Liver (tissue), 10 donors: ENCODE measurements at places on chromosomes 5 and 9. TPM values are rescaled to one million over a fixed set of nuclear protein-coding genes. Genes with fewer than 3 reads are reported as not detected.

- no peak for DNase-seq
Observed at GRCh38 chr5:152309926-152310450, 95.1 kb downstream of the NMUR2 start.

Gene ANKRD31
- 0.08 TPM for total RNA-seq

Gene FGF18
- total RNA-seq, result 0.08 TPM

- DNase-seq, result peak; percentile 60
Observed at GRCh38 chr9:72271613-72272478, 93.2 kb downstream of the ZFAND5 start.

- DNase-seq, result no peak
Observed at GRCh38 chr5:56710826-56711590, 104.3 kb upstream of the MAP3K1 start.

DNA sequence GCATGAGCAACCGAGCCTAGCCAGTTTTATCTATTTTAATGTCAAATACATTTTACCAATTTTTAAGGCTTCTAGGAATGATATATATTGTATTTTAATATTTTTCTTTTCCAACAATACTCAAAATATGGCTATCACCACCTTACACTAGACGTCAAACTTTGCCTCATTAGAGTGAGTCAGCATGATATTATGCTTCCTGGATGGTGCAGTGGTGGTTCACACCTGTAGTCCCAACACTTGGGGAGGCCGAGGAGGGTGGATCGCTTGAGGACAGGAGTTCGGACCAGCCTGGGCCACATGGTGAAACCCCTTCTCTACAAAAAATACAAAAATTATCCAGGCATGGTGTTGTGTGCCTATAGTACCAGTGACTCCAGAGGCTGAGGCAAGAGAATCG is 7.3 kb upstream of the CDC14B start:
- DNase-seq, result no peak

- no peak for DNase-seq
Observed at GRCh38 chr9:117697046-117697445, 7.2 kb upstream of the TLR4 start.

GRCh38 chr9:109141375-109141774 is 21.6 kb upstream of the TMEM245 start:
- DNase-seq, result no peak

DNA sequence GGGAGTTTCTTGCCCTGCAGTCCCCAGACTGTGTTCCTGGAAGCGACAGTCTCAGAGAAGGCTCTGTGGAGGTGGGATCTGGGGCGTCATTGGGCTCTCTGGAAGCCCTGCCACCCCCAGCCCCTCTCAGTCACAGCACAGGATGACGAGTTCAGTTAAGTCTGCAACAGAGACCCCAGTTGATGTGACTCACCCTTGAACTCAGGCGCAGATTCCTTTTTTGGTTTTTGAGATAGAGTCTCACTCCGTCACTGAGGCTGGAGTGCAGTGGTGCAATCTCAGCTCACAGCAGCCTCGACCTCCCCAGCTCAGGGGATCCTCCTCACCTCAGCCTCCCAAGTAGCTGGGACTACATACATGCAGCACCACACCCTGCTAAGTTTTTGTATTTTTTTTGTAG is 8.3 kb downstream of the HRH2 start:
- DNase-seq, result no peak

Gene CCDC180
- total RNA-seq, result 3.1 TPM

DNA sequence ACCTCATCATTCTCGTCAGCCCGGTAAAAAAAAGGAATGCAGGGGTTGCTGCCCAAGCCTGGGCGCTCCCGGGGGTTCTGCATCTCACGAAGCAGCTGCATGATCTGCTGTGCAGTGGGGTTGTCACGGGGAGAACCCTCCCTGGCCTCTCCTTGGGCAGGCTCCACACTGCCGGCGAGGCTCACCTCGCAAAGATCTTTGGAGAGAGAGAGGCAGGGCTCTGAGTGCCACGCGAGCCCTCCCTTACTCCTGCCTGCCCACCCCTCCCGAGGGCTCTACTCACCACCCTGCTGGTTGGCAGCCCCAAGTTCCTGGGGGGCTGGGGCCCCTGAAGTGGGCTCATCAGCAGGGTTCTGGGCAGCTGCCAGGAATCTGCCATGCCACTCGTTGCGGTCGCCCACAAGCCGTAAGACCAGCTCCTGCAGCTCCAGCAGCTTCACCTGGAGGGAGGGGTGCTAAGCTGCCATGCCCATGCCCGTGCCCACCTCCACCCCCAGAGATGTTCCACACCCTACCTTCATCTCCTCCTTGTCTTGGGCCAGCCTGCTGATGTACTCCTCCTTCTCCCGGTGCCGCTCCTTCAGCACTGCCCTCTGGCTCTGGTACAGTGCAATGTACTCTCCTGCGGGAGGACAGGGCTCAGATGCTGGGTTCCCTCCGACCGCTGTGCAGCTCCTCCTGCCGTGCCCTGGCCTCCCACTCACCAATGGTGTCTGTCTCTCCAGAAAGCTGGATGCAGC is 18.6 kb downstream of the GOLGA2 start:
- DNase-seq, result no peak

Gene ZNF483
- total RNA-seq, result 0.84 TPM

DNA sequence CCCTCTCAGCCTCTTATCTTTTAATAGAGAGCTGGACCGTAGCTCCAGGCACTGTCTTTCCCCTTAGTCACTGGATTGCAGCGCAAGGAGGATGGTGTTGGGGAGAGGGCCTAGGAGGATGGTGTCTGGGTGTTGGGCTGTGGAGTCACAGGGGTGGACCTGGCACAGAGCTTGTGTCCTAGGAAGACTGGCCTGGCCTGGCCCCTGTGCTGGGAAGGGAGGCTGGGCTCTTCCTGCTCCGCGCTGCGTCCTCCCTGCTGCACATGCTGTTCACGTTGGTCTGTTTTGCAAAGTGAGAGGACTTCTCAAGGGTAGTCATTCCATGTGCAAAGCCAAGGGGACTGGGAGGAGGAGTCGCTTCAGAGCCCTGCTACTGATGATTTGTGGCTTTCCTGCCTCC is 123.9 kb downstream of the EHMT1 start:
- DNase-seq, result no peak

Gene AGXT2
- total RNA-seq, result 67.9 TPM

GRCh38 chr9:70318002-70318401 is 59.2 kb downstream of the SMC5 start:
- DNase-seq, result no peak

Gene DEPDC1B
- 26.3 TPM for total RNA-seq

GRCh38 chr5:126138281-126138931 is 284.8 kb upstream of the GRAMD2B start:
- DNase-seq, result no peak

DNA sequence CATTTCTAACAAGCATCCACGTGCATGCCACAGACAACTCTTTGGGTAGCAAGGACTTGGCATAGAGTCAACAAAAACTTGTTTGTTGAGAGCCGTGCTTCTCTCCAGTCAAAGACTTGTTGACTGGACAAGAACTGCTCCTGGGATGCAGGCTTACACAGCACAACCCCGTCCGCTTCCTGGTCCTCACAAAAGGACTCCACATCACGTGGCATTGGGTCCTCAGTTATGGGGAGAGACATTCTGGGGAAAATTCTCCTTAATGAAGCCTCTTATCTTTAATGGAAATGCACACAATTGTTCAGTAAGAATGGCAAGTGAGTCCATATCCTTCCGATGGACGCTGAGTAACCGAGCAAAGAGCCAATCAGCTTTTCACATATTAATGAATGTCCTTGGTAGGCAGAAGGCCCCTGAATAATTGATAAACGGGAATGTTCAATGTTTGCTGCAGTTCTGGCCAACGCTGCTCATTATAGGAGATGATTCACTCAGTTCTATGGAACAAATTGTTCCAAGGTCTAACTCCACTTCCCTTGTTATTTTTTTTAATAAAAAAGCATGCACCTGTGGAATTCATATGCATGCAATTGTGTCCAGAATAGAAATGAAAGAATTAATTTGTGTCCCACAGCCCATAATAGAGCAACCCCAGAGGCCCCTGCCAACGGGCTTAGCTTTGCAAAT is 97.0 kb upstream of the ZNF366 start:
- DNase-seq, result no peak

DNA sequence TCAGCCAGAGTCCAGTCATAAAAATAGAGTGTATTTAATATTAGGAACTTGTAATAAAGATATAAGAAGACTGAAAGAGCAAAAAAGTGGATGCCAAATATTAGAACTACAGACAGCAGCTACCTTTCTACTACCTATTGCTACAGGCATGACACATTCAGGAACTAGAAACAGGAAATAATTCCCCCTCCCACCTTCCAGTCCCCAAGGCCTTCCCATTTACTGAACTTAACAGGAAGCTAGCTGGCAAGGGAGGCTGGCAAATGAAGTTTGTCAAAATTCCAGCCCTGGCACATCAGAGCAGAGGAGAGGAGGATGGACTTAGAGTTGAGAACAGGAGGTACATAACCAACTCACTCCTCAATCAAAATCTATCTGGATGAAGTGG is 50.2 kb upstream of the RIC1 start:
- DNase-seq, result no peak

GRCh38 chr5:65125591-65126541 is 355.9 kb downstream of the ADAMTS6 start:
- no peak for DNase-seq

Gene ARHGEF39
- total RNA-seq, result under 0.01 TPM

GRCh38 chr5:75681125-75681830 is 36.0 kb downstream of the POC5 start:
- DNase-seq, result no peak

- no peak for DNase-seq
Observed at GRCh38 chr9:14935106-14935751, 25.0 kb upstream of the FREM1 start.

Gene DDX4
- not detected for total RNA-seq

DNA sequence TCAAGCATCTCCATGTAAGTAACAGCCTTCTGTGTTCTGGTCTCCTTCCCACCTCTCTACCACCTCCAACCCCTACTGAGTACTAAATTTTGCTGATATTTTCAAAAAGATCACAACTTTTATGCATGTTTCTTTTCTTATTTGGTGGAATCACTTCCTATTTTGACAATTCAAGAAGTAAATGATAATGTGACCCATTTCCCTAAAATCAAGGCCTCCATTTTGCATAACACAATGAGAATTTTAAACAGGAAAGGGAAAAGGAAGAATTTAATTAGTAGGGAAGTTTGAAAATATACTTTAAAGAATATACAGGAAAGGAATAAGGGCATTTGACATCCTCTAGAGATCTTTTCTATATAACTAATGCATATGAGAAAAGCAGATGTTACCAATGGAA is 212.9 kb upstream of the RASA1 start:
- no peak for DNase-seq

- DNase-seq, result no peak
Observed at GRCh38 chr9:89715318-89715858, 110.6 kb downstream of the GADD45G start.

DNA sequence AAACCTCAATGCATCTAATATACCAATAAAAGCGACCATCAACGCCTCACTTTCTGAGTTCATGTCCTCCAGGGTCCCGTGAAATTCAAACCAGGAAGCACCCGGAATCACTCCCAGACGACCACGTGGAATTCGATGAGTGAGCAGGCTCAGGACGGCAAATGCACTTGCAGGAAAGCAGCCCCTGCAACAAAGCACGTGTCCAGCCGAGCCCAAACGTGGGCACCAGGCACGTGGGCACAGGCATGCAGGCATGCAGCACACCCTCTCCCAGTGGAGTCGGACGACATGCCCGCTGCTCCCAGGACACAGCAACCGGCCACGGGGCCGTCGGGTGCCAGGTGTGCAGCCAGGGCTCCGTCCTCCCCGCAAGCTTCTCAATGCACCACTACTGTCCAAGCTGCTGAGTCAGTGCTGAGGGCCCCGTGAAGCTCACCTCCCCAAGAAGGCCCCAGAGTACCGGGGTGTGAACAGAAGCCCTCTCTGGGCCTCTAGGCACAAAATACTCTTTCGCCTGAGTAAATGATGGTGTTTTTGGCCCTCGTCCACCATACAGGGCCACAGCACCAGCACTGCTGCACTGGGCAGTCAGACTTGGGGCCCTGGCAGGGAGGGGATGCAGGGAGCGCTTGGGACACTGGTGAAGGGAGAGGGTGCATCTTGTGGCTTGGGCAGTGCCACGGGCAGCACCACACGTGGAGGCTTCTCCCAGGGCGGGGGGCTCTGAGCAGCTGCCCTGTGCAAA is 87.6 kb downstream of the VAV2 start:
- no peak for DNase-seq

GRCh38 chr9:97830884-97831829 is 21.9 kb upstream of the FOXE1 start:
- no peak for DNase-seq
